ENCODE measurements at places on chromosomes 16 and 17.

DNA sequence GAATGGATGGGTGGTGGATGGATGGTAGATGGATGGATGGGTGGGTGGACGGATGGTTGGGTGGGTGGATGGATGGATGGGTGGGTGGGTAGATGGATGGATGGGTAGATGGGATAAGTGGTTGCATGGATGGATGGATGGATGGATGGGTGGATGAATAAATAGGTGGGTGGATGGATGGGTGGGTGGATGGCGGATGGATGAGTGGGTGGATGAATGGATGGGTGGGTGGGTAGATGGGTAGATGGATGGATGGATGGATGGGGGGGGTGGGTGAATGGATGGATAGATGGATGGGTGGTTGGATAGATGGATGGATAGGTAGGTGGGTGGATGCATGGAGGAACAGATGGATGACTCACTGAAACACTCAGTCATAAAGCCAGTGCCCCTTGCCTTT, 51.0 kb upstream of the FASN start:
- H3K36me3 ChIP-seq: no peaks in the 10 kb centered on the region
- no peak for DNase-seq
- H3K4me3 ChIP-seq: no peak overlapping the region
- no peak overlapping the region for H3K27ac ChIP-seq
- no peaks in the 10 kb centered on the region for H3K4me1 ChIP-seq

DNA sequence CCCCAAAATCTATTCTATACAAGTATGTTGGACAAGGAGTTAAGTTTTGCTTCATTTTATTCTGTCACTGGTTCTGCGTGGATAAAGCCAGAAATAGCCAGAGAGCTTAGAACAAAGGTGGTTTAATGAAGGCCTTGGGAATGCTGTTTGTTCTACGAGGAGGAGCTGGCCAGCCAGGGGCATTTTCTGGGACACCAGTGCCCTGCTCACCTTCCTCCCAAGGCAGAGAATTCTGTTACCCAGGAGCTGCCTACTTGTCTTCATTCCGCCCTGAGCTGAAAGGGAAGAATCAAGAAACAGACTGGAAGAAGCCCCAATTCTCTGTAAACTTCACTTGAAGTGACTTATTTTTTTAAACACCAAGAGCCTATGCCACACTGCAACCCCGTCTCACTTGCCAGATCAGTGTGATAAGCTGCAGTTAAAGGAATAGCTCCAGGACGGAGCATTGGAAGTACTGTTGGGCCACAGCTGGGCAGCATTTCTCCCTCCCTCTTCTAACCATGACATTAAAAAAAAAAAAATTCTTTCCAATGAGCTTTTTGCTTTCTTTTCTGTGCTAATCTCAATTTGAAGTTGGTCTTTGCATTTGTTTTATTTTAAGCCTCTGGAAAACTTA, 149.8 kb upstream of the DYNLRB2 start:
- no peak overlapping the region for H3K4me3 ChIP-seq
- no peak for DNase-seq
- H3K27ac ChIP-seq: no peak overlapping the region
- H3K4me1 ChIP-seq: peaks cover 5% of the 10 kb centered on the region
- peaks cover 31% of the 10 kb centered on the region for H3K27me3 ChIP-seq
- H3K36me3 ChIP-seq: no peaks in the 10 kb centered on the region

DNA sequence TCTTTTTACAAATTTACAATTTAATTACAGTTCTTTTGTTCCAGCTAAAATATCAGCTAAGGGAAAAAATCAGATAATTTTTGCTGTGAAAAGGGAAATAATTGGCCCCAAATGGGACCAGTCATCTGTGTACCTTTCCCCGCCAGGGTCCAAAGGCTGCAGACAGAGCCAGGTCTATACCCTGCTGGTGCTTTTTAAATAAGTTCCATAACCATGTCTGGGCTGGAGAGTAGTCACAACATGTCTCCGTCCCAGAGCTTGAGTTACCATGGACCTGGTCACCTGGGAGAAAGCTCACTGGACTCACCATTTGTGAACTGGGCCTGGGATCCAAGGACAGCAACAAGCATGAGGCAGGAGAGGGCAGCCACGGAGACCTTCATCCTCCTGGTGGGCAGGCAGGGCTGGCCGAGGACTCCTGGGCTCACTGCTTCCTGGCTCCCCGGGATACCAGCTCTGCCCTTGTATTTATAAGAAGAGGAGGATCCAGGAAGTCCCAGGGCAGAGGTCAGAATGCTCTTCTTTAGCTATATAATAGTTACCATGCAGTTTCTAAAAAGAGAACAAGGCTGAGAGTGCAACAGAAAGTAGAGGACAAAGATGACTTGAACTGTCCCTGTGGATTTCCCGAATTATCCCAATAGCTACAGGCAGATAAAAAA, at the start of gene CCL15:
TSS of gene CCL15 (minus strand) at position 444 of the 662 bp plus-strand sequence. CDS start at position 383, 61 bp downstream.
- H3K36me3 ChIP-seq: no peaks in the 10 kb centered on the region
- H3K27me3 ChIP-seq: peaks cover 16% of the 10 kb centered on the region
- H3K4me3 ChIP-seq: no peak within 1 kb of the TSS
- no peak within 1 kb of the TSS for H3K27ac ChIP-seq
- DNase-seq: no peak

DNA sequence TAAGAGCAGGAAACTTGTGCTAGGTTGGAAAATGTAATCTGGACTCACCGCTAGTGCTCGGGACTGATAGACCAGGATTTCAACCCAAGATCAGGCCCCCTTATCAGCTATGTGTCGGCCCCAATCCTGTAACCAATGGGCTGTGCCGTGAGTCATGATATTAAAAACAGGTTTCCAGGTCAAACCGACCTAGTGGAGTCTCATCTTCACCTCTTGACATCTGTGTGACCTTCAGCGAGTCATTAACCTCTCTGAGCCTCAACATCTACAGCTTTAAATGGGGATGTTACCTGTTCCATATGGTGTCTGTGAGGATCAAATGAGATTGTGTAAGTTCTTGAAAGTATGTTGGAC, 512 bp downstream of the PMM2 start:
- no peaks in the 10 kb centered on the region for H3K27me3 ChIP-seq
- peak overlapping the region; percentile 90 for H3K4me3 ChIP-seq
- peak overlapping the region; percentile 83 for H3K27ac ChIP-seq
- peaks cover 53% of the 10 kb centered on the region for H3K4me1 ChIP-seq
- peaks cover 17% of the 10 kb centered on the region for H3K36me3 ChIP-seq

GRCh38 chr17:18107971-18108370, 585 bp upstream of the MYO15A start:
- no peak overlapping the region for H3K27ac ChIP-seq
- H3K36me3 ChIP-seq: peaks cover 22% of the 10 kb centered on the region
- H3K4me1 ChIP-seq: no peaks in the 10 kb centered on the region
- no peak for DNase-seq
- H3K27me3 ChIP-seq: no peaks in the 10 kb centered on the region

DNA sequence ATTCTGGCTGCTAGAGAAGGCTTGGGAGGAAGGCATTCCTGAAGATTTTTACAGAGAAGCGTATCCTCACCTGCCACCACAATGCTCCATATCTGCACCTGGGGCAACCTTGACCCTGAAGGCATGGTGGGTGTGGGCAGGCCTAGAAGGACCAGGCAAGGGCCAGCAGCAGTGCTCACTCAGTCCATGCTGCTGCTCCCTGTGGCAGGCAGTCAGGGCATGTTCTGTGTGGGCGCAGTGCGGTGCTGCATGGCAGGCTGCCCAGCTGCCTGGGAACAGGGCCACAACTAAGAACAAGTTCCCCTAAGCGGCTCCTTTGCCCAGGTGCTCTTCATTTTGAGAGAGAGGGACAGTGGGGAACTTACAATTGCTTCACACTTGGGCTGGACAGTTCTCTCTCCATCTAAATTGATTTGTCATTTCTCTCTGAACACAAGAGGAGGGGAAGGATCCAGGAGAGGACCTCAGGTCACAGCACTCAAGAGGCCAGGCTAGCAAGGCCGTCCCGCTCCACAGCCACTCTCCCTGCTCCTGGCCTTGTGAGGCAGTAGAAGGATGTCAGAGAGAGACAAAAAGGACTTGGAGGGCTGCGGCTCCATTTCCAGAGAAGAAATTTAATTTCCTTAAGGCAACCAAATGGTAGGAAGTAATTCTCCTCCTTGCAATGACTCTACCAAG, 158.8 kb downstream of the AATF start:
- H3K36me3 ChIP-seq: peaks cover 53% of the 10 kb centered on the region
- peak; percentile 68 for DNase-seq
- peaks cover 9% of the 10 kb centered on the region for H3K4me1 ChIP-seq
- H3K27me3 ChIP-seq: no peaks in the 10 kb centered on the region
- H3K27ac ChIP-seq: no peak overlapping the region

- H3K27me3 ChIP-seq: no peaks in the 10 kb centered on the region
- no peak for DNase-seq
- H3K36me3 ChIP-seq: no peaks in the 10 kb centered on the region
- no peak overlapping the region for H3K4me3 ChIP-seq
Observed at GRCh38 chr17:78510141-78511075, 66.8 kb downstream of the DNAH17 start.
